Renal pelvis (tissue), 12 donors: ENCODE measurements at places on chromosomes 4 and X. TPM values are rescaled to one million over a fixed set of nuclear protein-coding genes. Genes with fewer than 3 reads are reported as not detected.

DNA sequence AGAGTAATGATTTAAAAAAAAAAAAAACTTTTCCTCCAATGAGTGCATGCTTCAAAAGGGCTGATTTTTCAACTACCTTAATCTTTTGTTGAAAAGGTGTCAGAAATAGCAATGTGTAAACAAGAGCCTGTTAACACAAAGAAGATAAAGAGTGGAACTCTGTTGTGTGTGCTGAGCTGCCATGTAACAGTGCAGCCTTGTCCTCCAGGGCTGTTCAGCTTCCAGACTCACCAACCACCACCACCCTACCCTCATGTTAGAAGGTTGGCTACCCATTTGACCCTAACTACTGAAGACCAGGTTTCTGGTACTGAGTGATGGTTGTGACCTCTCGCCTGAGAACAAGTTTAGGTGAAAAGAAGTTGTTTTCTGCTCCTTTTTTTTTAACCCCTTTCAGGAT lies 222.8 kb upstream of the TEX13C start:
- no peak for DNase-seq

DNA sequence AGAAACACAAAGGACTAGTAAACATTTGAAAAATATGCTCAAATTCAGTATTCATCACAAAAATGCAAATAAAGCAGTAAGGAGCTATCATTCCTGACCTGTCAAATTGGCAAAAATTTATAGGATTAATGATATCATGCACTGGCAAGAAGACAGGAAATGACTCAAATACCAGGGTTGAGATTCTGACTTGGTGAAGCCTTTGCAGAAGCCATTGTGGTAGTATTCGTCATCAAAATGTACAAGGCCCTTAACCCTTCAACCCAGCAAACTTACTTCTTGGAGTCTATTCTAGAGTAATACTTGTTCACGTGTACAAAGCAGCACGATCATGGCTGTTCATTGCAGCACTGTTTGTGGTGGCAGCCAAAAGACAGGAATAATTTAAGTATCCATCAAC lies 132.4 kb downstream of the ENOX2 start:
- DNase-seq = no peak

The SLC7A11 gene
- 1.8 TPM for polyA plus RNA-seq

DNA sequence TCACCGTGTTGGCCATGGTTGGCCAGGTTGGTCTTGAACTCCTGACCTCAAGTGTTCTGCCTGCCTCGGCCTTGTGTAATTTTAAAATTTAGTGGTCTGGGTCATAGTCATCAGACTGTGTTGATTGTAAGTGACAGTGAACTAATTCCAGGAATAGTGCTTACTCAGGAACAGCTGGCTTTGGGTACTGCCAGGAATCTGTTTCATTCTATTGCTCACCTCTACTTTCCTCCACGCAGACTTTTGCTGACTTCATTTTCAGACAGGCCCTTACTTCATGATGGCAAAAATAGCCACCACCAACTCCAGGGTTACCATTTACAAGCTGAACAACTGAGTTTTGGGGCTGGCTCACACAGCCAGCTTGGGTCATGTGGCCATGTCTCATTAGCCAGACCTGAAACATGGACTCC lies 54.6 kb downstream of the FNIP2 start:
- DNase-seq = no peak

DNA sequence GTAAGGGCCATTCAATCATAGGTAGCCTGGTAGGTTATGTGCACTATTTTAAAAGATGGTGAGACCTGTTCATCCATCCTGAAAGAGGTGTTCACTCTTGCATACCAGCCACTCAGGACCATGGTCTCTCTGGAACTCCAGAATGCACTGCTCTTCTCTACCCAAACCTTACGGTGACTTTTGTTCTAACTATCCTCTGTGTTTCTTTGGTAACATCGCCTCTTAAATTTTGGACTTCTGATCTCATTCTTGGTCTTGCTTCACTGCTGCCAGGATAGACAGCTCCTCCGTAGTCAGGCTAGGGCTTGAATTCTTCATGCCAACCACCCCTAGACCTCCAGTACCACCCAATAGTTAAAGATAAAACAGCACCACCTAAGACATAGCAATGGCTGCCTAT lies 346.3 kb upstream of the GALNT7 start:
- DNase-seq = no peak
